H1 (cell line): ENCODE measurements at places on chromosomes 5 and 9. TPM values are rescaled to one million over a fixed set of nuclear protein-coding genes. Genes with fewer than 3 reads are reported as not detected.
A peak's percentile ranks its signal among the peaks of the same experiment; 100 is the strongest.

DNA sequence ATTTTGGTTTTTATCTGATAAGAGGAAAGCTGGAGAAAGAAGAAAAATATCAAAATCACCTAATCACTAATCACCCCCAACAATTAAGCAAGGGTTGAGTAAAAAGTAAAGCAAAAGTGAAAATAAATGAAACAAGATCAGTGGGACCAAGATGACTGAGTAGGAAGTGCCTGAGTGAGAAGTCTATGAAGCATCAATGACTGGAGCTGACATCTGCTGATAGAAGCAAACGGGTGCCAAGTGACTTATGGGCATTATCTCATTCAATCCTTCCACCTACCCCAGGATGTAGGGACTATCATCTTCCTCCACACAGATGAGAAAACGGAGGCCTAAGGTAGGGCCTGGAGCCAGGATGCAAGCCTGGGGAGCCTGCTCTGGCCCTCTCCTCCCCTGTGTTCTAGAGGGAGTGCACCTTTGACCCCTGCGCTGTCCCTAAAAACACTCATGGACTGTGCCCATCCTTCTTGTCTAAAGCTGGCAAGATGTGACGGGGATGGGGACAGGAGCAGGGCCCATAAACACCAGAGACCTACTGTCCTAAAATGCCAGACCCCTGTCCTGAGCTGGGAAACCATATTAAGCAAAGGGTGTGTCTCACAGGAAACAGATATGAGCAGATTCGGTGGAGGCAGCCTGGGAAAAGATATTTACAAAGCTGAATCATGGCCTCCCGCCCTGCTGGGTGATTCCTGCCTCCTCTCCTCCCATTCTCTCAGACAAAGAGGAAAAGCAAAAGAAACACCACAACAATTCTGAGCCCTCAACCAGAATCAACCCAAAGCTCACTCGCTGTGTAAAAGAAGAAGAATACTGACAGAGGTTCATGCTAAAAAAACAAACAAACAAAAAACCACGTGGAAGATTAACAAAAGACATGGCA, 116.0 kb downstream of the AUH start:
- no peak for DNase-seq

- DNase-seq = peak; percentile 62
Observed at GRCh38 chr5:135488727-135489465, 36.7 kb upstream of the TIFAB start.

DNA sequence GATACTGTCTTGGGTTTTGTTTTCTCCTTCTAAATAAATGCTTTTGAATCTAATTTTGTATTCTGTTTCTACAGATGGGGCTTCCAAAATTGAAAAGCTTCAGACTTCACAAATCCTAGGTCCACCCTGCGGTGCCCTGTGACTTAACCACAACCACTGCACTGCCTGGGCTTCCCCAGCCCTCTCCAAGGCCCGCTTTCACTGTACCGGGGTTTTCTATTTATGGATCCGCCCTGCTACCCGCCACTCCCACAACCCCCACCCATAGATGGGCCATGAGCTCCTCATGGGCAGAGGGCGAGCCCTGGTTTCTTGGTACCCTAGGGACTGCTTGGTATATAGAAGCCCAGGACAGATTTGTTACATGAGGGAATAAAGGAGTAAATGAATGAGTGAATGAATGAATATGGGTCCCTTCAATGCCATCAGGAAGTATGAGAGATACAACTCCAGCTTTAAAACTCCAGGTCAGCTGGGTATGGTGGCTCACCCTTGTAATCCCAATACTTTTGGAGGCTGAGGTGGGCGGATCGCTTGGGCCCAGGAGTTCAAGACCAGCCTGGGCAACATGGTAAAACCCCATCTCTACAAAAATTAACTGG, 39.8 kb upstream of the NEK6 start:
- DNase-seq = no peak

GRCh38 chr5:127814588-127814973, 111.4 kb downstream of the CCDC192 start:
- DNase-seq = no peak

DNA sequence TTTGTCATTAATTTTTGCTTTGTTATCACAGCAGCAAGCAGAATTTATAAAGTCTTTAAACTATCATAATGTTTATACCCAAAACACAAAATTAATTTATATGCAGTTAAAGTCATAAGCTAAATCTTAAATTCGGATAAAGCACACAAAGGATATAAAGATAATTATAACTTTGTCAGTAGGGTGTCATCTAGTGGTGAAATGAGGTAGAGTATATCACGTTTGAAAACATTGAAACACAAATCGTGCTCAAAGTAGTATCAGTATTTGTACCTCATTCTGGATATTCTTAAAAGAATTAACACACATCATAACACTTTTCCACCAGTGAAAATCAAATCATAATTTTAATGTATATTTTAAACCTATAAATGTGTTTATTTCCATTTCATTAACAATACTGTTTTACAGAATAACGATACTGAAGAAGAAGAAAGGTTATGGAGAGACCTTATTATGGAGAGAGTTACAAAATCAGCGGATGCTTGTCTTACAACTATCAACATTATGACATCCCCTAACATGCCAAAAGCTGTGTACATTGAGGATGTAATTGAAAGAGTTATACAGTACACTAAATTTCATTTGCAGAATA, 129.5 kb downstream of the NIPBL start:
- DNase-seq = no peak

GRCh38 chr5:66864240-66864884, 268.2 kb downstream of the MAST4 start:
- no peak for DNase-seq

DNA sequence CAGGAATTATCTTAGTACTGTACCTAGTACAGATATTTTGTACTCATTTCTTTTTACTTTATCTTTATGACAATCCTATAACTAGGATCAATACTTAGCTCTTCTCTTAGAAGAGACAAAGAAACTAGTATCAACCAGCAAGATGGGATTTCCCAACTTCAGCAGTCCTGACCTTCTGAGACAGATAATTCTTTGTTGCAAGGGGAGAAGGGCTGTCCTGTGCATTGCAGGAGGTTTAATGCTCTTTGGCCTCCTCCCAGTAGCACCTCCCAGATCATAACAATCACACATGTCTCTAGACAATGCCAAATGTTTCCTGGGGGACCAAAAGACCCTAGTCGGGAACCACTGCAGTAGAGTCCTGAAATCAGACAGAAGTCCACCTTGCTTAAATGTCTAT, 424.3 kb upstream of the DMAC1 start:
- no peak for DNase-seq

GRCh38 chr9:1913631-1914330, 101.4 kb upstream of the SMARCA2 start:
- no peak for DNase-seq

DNA sequence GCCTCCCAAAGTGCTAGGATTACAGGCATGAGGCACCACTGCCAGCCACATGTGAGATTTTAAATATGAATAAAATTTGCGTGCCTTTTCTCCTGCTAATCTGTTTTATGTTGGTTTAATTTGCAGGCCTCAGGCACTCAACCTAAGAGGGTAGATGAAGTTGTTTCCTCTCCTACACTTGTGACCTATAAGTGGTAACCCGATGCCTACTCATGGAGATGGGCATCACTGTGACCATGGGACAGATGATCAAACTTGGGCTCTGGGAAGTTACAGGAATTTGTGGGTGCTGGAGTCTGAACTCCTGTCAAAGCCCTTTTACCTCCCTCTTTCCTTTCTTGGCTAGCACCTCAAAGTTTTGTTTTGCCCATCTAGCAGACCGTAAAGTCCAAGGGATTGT, 1.1 kb downstream of the SLC28A3 start:
- no peak for DNase-seq

GRCh38 chr5:114565139-114565538, 203.3 kb downstream of the KCNN2 start:
- DNase-seq = no peak

GRCh38 chr5:154228696-154229095, 38.2 kb downstream of the GALNT10 start:
- no peak for DNase-seq

- no peak for DNase-seq
Observed at GRCh38 chr5:124678468-124678867, 68.0 kb downstream of the ZNF608 start.

GRCh38 chr5:159241946-159242552, 21.0 kb upstream of the UBLCP1 start:
- DNase-seq = no peak

DNA sequence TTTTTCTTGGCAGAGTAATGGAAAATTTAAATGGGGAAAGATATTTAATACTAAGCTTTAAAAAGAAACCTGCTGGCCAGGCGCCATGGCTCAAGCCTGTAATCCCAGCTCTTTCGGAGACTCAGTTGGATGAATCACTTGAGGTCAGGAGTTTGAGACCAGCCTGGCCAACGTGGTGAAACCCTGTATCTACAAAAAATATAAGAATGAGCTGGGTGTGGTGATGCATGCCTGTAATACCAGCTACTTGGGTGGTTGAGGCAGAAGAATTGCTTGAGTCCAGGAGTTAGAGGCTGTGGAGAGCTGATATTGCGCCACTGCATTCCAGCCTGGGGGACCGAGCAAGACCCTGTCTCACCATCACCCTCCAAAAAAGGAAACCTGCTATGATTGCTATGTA, 32.8 kb downstream of the TUT7 start:
- DNase-seq = no peak

DNA sequence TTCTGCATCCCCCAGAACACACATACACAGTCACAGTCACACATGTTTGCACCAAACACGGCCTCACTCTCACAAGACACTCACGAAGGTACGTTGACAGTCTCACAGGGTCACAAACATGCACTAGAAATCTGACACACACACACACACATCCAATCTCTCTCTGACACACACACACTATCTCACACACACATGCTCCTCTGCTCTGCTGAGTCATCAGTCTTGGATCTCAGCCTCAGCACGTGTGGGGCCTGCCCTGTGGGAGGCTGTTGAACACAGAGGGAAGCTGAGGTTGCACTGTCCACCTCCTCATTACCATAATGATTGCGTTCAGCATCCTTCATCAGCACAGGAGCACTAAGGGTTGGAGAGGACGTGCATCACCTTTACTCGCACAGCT, 188.8 kb downstream of the MTRR start:
- DNase-seq = no peak

- DNase-seq = no peak
Observed at GRCh38 chr5:171271798-171272197, 37.2 kb upstream of the TLX3 start.

GRCh38 chr5:73302797-73303147, 129.8 kb downstream of the TMEM174 start:
- DNase-seq = no peak

Gene PTGES
- total RNA-seq = 3.2 TPM in 2 replicates

Gene TTC16
- total RNA-seq = not detected in 2 replicates

Gene HINT2
- total RNA-seq = 32.1 and 34.8 TPM in 2 replicates

Gene LHX2
- 0.11 and 0.17 TPM in 2 replicates for total RNA-seq

Gene NUTM2F
- total RNA-seq = 0.19 TPM in 1 of 2 replicates, not detected in the other

Gene TMEM215
- 0.36 and 0.67 TPM in 2 replicates for total RNA-seq
